ENCODE measurements at places on chromosomes 6 and 20. TPM values are rescaled to one million over a fixed set of nuclear protein-coding genes. Genes with fewer than 3 reads are reported as not detected.

- H3K4me3 ChIP-seq: no peak overlapping the region
- no peak overlapping the region for H3K27ac ChIP-seq
- no peaks in the 10 kb centered on the region for H3K27me3 ChIP-seq
- no peaks in the 10 kb centered on the region for H3K4me1 ChIP-seq
Measured at GRCh38 chr6:150499882-150500312, 99.8 kb upstream of the PLEKHG1 start.

DNA sequence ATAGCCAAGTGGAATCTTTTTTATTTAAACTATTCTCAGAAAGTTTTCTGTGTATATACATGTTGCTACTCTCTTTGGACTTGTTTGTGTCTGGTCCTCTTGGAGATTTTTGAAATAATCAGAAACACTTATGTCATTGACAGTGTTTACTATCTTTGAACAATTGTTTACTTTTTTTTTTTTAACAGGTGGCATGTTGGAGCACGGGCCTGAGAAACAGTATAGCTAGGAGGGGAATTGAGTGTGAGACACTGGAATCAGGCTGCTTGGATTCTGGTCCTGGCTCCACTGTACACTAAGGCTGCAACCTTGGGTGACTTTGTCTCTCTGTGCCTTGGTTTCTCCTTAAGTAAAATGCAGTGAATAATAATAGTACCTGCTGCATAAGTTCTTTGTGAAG, 279.6 kb downstream of the PRL start:
- no peaks in the 10 kb centered on the region for H3K36me3 ChIP-seq
- DNase-seq: no peak
- no peak overlapping the region for H3K4me3 ChIP-seq
- no peak overlapping the region for H3K27ac ChIP-seq
- H3K27me3 ChIP-seq: no peaks in the 10 kb centered on the region

DNA sequence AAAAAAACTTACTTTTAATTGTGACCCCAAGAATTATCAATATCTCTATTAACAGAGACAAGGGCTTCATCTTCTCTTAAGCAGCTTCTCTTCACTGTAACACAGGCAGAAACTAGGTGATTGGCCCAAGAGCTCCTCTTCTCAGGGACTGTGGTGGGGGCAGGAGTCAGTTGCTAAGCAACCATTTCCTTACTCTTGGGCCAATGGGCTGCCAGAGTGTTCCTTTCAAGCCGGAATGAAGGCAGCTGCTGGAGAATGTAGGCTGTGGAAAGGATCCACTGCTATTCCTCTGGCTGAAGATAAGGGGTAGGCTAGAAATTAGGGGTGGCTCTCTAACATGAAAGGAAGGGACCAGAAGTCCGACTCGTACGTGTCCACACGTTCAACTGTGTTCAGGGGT, at the start of gene SEL1L2:
Gene SEL1L2, minus strand, starts transcription at position 150 of the 400 bp plus-strand sequence. Its CDS starts 80 bp downstream, at position 70.
- no peaks in the 10 kb centered on the region for H3K4me1 ChIP-seq
- no peak for DNase-seq
- H3K27me3 ChIP-seq: no peaks in the 10 kb centered on the region
- no peak within 1 kb of the TSS for H3K27ac ChIP-seq
- no peaks in the 10 kb centered on the region for H3K36me3 ChIP-seq

DNA sequence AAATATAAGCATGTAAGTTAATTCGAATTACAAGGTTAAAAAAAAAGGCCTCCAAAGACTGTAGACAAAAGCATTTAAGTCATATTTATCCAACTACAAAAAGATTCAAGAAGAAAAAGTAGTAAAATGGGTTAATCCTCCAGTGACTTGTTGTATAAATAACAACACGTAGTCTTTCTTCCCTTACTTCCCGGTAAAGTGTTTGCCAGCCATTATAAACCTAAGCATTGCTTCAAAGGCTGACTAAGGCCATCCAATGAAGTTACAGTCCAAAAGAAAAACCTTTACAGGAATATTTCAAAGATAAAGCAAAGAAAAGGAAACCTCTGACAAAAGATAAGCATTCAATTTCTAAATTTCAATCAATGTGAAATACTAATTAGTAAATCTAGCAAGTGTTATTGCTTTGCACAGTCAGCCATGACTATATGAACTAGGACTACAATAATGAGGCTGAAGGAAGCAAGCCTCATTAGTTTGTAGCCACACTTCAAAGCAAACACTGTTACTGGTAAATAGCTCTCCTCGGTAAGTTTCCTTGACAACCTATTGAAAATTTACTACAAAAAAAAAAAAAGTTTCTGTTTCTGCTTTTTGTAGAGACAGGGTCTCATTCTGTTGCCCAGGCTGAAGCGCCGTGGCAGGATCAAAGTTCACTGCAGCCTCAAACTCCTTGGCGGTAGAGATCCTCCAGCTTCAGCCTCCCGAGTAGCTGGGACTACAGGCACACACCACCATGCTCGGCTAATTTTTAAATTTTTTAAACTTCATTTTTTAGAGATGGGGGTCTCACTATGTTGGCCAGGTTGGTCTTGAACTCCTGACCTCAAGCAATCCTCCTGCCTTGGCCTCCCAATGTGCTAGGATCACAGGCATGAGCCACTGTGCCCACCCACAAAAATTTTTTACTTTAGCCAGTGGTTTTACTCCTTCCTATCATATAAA, 46.0 kb downstream of the NUDT3 start:
- DNase-seq: no peak
- no peak overlapping the region for H3K4me3 ChIP-seq
- no peaks in the 10 kb centered on the region for H3K27me3 ChIP-seq
- H3K27ac ChIP-seq: no peak overlapping the region

DNA sequence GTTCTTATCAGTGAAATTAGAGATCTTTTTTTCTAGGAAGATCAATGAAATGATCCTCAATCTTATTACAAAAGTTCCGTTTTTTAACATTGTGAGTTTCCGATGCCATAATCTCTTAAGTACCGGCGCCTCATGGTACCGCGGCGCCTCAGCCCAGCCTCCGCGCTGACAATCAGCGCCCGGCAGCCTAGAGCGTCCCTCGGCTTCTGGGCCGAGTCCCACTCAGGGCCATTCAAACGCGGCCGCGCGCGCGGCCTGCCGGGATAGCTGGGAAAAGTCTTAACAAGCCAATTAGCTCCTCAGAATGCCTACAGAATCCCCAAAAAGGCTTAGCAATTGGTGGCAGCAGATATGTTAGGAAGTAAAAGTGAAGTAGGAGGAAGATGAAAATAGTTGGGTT, 204.8 kb downstream of the ADGB start:
- no peak overlapping the region for H3K27ac ChIP-seq
- H3K4me1 ChIP-seq: peaks cover 21% of the 10 kb centered on the region
- no peaks in the 10 kb centered on the region for H3K36me3 ChIP-seq
- DNase-seq: no peak
- no peak overlapping the region for H3K4me3 ChIP-seq

- no peak overlapping the region for H3K4me3 ChIP-seq
- no peaks in the 10 kb centered on the region for H3K27me3 ChIP-seq
- DNase-seq: no peak
- H3K36me3 ChIP-seq: no peaks in the 10 kb centered on the region
- no peak overlapping the region for H3K27ac ChIP-seq
Measured at GRCh38 chr6:15218401-15218800, 27.5 kb upstream of the JARID2 start.

DNA sequence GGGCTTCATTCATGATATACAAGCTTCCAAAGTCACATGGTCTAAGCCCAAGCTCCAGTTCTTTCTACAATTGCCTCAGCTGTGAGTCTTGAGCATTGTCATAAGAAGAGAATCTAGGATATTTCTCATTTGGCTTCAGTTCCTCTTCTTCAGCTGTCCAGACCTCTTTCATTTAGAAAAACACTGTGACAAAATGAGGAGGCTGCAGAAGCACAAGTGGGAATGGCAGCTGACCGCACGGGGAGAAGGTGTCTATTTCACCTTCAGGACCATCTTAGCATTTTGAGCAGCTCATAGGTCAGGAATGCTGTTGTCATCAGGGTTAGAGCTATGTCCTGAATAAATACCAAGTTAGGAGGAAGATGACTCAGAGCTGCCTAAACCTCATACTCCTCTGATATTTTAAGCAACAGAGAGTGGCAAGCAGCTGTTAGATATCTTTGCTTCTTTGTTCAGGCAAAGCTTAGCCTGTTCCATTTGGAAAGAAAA, 390.1 kb upstream of the CITED2 start:
- H3K27me3 ChIP-seq: no peaks in the 10 kb centered on the region
- H3K4me3 ChIP-seq: no peak overlapping the region
- H3K36me3 ChIP-seq: no peaks in the 10 kb centered on the region
- peak overlapping the region; percentile 80 for H3K27ac ChIP-seq

DNA sequence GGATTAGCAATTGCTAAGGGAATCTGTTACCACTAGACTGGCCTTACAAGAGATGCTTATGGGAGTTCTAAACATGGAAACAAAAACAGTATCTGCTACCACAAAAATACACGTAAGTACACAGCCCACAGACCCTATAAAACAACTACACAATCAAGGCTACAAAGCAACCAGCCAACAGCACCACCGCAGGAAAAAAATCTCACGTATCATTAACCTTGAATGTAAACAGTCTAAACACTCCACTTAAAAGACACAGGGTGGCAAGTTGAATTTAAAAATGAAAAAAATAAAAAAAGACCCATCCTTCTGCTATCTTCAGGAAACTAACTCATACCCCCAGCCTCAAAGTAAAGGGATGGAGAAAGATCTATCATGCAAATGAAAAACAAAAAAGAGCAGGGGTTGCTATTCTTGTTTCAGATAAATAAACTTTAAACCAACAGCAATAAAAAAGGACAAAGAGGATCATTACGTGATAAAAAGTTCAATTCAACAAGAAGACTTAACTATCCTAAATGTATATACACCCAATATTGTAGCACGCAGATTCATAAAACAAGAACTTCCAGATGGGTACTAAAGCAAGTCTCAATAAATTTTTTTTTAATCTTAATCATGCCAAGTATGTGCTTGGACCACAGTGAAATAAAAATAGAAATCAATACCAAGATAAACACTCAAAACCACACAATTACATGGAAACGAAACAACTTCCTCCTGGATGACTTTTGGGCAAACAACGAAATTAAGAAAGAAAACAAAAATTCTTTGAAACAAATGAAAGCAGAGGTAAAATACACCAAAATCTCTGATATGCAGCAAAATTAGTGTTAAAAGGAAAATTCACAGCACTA, 52.3 kb downstream of the RNGTT start:
- no peak for DNase-seq
- H3K36me3 ChIP-seq: no peaks in the 10 kb centered on the region
- H3K27ac ChIP-seq: no peak overlapping the region
- no peaks in the 10 kb centered on the region for H3K27me3 ChIP-seq
- H3K4me3 ChIP-seq: no peak overlapping the region
- no peaks in the 10 kb centered on the region for H3K4me1 ChIP-seq

- no peaks in the 10 kb centered on the region for H3K27me3 ChIP-seq
- no peak overlapping the region for H3K4me3 ChIP-seq
- H3K4me1 ChIP-seq: no peaks in the 10 kb centered on the region
- DNase-seq: no peak
- no peak overlapping the region for H3K27ac ChIP-seq
- no peaks in the 10 kb centered on the region for H3K36me3 ChIP-seq
Measured at GRCh38 chr6:148981515-148981914, 234.7 kb downstream of the UST start.

DNA sequence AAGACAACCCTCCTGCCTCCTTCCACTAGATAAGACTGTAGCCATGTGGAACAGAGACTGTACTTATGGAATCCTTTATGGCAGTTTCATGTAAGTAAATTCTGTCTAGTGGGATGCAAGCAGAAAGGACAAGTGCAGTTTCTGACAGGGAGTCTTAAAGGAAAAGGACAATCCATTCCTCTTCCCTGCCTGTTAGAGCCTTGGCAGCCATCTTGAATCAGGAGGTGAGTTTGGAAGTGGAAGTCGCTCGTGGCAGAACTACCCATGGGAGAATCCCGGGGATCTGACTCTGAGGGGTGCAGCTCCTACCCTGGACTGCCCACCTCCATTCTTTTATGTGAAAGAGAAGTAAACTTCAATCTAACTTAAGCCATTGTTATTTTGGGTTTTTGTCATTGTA, 61.4 kb upstream of the AKAP12 start:
- H3K27ac ChIP-seq: no peak overlapping the region
- no peaks in the 10 kb centered on the region for H3K36me3 ChIP-seq
- no peaks in the 10 kb centered on the region for H3K4me1 ChIP-seq

DNA sequence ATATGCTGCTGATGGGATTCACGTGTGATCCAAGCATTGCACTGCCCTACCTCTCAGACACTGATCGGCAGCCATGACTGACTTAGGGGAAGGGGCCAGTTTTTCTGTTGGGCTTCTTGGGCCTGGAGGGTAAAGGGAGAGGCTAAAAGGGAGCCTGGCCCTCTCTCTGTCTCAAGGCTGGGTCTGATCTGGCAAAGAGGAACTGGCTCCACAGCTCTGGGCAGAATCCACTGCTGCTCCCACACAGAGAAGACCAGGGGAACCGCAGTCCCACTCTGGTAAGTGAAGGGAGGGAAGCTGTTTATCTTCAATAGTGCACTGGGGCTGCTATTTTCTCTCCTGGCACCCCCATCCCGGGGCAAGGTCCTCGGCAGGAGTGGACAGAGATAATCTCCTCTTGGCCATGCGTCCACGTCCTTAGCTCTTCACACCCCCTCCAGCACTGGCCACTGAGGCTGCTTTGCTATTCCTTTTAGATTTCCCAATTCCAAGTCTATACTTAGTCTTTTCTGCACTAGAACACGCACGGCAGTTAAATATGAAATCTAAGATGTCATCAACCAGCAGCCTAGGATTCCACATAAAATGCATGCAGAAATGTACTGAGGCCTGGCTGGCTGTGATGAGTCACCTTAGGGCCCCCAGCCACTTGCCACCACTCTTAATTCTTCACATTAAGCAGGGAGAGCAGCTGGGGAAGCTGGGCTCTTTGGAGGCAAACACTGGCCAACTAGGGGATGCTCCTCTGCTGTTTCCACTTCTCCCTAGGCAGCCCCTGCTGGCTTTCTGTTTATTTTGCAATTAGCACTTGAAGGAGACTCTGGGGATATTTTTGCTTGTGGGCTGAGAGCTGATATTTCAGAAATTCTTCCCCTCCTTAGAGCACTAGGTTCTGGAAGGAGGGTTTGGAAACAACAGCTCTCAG, 87.8 kb upstream of the ARMC2 start:
- no peak for DNase-seq
- H3K36me3 ChIP-seq: no peaks in the 10 kb centered on the region
- peaks cover 8% of the 10 kb centered on the region for H3K4me1 ChIP-seq
- H3K4me3 ChIP-seq: no peak overlapping the region
- H3K27me3 ChIP-seq: no peaks in the 10 kb centered on the region

GRCh38 chr6:75437421-75437891, 56.1 kb downstream of the FILIP1 start:
- no peak overlapping the region for H3K27ac ChIP-seq
- no peak overlapping the region for H3K4me3 ChIP-seq
- H3K27me3 ChIP-seq: no peaks in the 10 kb centered on the region
- H3K36me3 ChIP-seq: no peaks in the 10 kb centered on the region

- peaks cover 5% of the 10 kb centered on the region for H3K4me1 ChIP-seq
- no peak overlapping the region for H3K4me3 ChIP-seq
- no peaks in the 10 kb centered on the region for H3K36me3 ChIP-seq
- H3K27ac ChIP-seq: no peak overlapping the region
- H3K27me3 ChIP-seq: peaks cover 17% of the 10 kb centered on the region
Measured at GRCh38 chr6:32252331-32253009, 28.6 kb upstream of the NOTCH4 start.

- H3K4me3 ChIP-seq: peak overlapping the region; percentile 95
- H3K27me3 ChIP-seq: no peaks in the 10 kb centered on the region
- DNase-seq: no peak
- no peaks in the 10 kb centered on the region for H3K36me3 ChIP-seq
- peaks cover 63% of the 10 kb centered on the region for H3K4me1 ChIP-seq
Measured at GRCh38 chr20:36093804-36094145, 60.8 kb upstream of the EPB41L1 start.

Gene SLC25A27
- total RNA-seq: 25.0 TPM

Gene TMEM244
- total RNA-seq: not detected

Gene EDN3
- total RNA-seq: not detected

Gene HACE1
- 12.4 TPM for total RNA-seq

Gene DYNLT2
- 1.4 TPM for total RNA-seq

Gene TINAG
- total RNA-seq: not detected

Gene C6orf52
- 6.2 TPM for total RNA-seq

Gene BHLHE23
- total RNA-seq: not detected

Gene DDO
- 2.0 TPM for total RNA-seq

Gene CALHM5
- total RNA-seq: not detected

Data from PC-9 (cell line).